Ureter (tissue), 1 donor: ENCODE measurements at places on chromosomes 5 and 9. TPM values are rescaled to one million over a fixed set of nuclear protein-coding genes. Genes with fewer than 3 reads are reported as not detected.

DNA sequence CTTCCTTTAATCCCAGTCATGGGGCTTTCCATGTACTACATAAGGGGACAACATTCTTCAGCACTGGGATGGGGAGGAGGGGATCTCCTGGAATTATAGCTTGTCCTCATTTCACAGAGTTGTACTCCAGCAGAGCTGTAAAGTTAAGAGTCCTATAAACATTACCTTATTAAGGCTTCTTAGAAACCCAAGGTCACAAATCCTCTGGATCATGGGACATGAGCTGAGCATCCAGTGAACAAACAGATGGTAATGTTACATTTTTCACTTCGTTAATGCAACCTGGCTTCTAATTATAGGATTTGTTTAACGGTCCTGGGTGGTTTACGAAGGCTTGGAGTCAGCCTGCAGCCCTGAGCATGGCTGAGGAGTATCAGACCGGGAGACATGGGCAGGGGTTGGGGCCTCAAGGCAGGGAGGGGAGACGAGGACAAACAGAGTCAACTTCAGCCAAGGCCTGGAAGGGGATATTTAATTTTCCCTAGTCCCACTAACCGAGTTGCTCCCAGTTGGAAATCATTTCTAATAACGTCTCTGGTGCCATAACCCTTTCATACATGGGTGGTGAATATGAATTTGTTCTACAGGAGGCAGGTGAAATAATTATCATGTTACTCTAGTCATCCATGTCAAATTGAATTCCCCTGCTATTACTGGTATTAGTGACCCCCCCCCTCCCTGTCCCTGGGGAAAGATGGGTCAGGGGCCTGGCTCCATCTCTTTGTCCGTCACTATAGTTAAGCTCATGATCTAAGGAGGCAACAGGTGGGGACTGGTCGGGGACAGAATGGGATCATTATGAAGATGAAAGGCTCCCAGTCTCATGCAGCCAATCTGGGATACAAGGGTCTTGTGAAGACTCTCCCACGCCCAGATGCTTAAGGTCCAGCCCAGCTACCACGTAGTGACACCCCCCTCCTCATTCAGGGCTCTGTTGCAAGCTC, 10.7 kb upstream of the IL17B start:
- no peak for DNase-seq

DNA sequence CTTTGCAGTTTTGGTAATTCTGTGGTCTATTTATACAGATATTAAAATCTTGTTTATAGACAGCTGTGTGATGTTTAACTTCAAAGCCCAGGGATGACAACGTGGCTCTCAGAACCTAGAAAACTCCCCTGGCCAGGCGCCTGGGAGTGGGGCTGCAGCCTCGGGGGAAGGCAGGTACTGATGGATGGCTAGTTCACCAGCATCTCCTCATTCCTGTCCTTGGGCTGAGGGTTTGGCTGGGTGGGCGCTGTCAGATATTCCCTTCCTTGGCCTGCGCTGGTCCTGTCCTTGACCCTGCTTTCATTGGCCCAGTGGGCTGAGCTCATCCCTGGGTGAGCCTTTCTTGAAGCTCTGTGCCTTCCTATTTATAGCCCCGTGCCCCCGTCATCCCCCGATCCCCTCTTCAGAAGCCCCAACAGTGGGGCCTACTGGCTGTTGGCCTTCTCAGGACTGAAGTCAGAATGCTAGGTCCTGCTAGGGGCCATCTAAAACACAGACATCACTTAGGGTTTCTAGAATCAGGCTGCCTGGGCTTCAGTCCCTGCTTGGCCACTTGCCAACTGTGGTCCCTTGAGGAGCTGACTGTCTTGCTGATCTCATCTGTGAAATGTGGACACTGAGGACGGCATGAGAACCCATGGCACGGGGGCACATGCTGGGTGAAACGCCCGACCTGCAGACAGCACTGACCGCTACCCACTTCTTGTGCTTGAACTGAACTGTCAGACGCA, 20.9 kb downstream of the SH3GLB2 start:
- no peak for DNase-seq

DNA sequence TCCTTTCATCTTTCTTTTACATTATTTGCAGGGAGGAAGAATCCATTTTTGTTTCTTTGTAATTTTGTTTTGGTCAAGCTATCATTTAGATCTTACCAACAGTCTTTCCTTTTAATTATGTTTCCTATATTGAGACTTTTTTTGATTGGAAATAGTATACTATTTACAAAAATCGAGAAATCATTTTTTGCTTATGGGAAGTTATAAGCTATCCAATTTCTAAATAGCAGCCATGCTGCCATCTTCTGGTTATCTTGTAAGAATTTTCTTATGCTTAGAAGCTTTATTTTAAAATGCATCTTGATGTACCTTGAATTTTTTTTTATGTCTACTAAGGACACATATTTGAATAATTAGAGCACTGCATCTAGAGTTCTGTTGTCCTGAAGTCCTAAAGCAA, 821.2 kb downstream of the PTPRD start:
- no peak for DNase-seq

GRCh38 chr9:71929791-71930440, 18.5 kb downstream of the C9orf85 start:
- DNase-seq, result no peak

DNA sequence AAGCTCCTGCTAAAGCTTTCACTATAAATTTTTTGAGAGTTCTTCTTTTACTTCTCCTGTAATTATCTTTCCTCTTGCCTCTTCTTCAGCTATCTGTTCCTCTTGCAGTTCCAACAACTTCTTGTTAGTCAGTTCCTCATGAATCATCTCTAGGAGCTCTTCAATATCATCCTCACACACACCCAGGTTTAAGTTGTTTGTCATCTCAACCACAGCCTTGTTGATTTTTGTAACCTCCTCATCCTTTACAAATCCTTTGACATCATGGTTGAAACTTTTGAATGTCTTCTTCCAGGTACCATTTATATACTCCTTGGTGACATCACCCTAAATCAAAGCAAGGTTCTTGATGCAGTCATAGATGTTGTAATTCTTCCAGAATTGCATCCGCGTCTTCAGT, 106.3 kb upstream of the MAMDC2 start:
- no peak for DNase-seq

C5orf46 gene
- total RNA-seq, result not detected

IL17B gene
- not detected for total RNA-seq

FRMD3 gene
- 16.8 TPM for total RNA-seq

DNA sequence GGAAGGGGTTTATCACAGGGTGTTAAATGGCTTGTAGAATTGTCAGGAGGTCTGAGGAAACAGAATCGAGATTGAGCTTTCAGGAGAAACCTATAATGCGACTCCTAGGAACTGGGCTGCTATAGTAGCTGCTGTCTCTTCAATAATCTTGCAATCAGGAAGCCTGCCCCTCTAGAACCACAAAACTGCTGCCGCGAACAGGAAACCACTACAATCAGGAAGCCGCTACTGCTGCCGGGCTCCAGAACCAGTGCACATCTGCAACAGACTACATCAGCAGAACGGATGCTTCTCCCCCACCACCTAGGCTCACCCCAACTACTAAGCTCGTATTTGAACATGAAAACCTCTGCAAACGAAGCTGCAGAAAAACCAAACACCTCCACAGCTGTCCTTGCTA, 31.6 kb downstream of the TNFSF8 start:
- DNase-seq, result peak; percentile 47

DNA sequence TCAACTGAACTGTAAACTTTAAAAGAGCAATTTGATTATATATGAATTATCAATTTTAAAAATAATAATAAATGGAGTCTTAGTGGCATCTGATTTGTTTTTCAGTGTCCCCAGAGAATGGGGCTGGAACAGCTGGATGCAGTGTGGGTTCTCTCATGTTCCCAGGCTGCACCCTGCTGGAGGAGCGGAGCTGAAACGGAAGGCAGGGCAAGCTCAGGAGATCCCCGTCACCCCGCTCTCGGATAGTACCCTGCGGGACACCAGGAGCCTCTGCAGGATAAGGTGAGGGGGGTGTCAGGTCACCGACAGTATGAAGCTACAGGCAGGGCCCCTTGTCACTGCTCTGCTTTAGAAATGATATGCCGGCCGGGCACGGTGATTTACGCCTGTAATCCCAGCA, 57.3 kb downstream of the S1PR3 start:
- no peak for DNase-seq

DNA sequence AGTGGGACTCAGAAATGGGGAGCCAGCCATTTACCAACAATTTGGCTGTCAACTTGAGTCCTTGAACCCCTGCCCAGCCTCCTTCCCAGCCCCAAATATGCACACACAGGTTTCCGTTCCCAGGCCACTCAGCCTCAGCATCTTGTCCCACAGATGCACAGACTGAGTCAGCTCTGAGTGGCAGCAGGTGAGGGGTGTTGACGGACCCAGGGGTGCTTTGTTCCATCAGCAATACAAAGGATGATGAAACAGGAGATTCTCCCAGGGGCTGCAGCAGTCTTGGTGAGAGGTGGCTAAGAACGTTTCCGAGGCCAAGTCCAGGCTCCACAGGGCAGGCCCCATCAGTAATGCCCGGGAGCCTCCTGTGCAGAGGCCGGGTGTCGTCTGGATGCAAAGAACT, 4.9 kb upstream of the OLFM1 start:
- no peak for DNase-seq

DNA sequence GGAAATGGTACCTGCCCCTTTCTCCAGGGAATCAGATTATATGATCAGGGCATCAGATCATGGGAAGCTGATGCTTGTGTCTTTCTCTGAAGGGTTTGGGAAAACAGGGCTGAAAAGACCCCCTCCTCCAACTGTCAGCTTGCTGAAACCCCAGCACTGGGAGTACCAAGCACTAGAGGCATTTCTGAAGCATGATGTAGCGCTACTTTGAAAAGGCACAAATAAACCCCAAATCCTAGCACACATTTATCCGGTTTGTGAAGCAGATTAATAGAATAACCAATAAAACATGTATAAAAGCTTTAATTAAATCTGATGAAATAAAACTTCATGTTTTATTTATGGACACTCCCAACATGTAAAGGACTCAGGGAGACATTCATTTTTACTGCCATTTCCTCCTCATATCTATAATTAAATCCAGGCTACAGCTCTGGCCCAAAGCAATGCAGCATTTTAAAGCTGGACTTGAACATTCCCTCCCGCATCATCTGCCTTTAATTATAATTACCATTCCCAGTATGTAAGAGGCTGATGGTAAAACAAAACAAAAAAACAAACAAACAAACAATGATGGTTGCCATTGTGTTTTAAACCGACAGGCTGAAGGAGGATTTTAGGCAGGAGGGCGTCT, 298.2 kb upstream of the RFX3 start:
- DNase-seq, result no peak

RNF224 gene
- total RNA-seq, result 0.34 TPM

GRCh38 chr5:66351813-66352212, 207.7 kb downstream of the SREK1 start:
- no peak for DNase-seq

PCDHB14 gene
- total RNA-seq, result 6.8 TPM

SETX gene
- 67.6 TPM for total RNA-seq

GRCh38 chr9:136140046-136140445, 21.4 kb upstream of the TMEM250 start:
- DNase-seq, result no peak

MYMK gene
- not detected for total RNA-seq

GRCh38 chr9:130711469-130711868, 17.9 kb downstream of the EXOSC2 start:
- DNase-seq, result no peak

- no peak for DNase-seq
Observed at GRCh38 chr9:84839541-84839940, 170.0 kb downstream of the NTRK2 start.

RNF180 gene
- total RNA-seq, result 22.9 TPM

- DNase-seq, result no peak
Observed at GRCh38 chr9:95182854-95183563, 134.5 kb downstream of the FANCC start.

GMCL2 gene
- not detected for total RNA-seq

- DNase-seq, result no peak
Observed at GRCh38 chr5:78320401-78320800, 25.9 kb upstream of the AP3B1 start.

DNA sequence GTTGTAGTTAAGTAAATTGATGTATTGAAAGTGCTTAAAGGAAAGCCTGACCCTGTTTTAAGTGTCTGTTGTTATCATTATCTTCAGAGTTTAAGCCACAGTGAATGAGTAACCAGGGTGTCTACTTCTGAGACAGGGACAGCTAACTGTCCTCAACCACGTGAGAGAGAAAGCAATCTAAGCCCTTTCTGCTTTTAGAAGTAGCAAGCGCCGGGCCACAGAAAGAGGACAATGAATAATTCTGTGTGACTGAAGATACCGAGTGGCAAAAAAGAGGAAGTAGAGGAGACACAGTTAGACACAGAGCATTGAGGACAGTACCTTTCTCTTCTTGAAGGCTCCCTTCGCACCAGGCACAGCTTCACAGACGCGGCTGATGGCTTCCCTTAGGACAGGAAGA, 86.3 kb downstream of the S1PR3 start:
- DNase-seq, result no peak

KCNT1 gene
- total RNA-seq, result 0.83 TPM

NUTM2G gene
- total RNA-seq, result not detected

- no peak for DNase-seq
Observed at GRCh38 chr9:118268046-118268445, 563.8 kb downstream of the TLR4 start.

FGD3 gene
- total RNA-seq, result 55.4 TPM

- no peak for DNase-seq
Observed at GRCh38 chr5:133994990-133995333, 9.8 kb downstream of the VDAC1 start.

DNA sequence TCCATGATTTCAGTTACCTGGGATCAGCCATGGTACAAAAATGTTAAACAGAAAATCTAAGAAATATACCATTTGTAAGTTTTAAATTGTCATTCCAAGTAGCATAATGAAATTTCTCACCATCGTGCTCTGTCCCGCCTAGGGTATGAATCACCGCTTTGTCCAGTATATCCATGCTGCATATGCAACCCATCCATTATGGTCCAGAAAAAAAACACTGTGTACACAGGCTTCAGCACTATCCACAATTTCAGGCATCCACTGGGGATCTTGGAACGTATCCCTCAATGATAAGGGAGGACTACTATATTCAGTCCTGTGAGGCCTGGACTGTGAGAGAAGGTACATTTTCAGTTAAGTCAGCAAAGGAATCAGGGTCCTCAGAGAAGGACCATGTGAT, 37.6 kb upstream of the HNRNPA0 start:
- DNase-seq, result no peak

GRCh38 chr5:150077996-150078801, 8.2 kb downstream of the CSF1R start:
- DNase-seq, result peak; percentile 36

DNA sequence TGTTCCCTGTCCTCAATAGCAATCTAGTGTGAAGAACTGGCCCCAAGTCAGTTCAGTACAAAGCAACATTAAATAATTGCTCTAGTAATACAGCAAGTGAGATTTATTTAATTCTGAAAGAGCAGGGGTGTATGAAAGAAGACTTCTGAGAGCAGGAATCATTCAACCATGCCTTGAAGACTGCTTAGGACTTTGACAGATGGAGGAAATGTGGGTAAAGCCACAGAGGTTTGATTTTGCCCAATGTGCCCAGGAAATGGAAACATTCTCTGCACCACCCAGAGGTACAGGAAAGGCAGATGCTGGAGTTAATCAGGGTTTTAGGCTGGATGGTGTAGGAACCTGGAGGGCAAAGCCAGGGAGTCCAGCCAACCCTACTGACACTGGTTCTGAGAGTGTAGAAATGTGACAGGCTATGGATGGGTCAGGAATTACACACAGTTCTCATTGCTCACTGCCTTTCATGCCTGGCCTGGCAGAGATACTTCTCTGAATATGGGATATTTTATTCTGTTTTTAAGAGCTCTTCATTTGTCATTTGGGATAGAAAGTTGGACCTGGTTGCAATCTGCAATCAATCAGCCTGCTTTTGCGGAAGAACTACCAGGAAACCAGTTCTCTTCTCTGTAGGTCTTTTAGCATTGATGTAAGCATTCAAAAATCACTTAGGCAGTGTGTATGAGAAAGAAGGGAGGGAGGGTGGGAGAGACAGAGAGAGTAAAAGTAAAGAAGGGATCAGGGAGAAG, 88.3 kb downstream of the BRINP1 start:
- DNase-seq, result no peak

AQP3 gene
- total RNA-seq, result 203 TPM
